ENCODE measurements at places on chromosomes 2 and 18.

- no peak for DNase-seq
These were observed 131.4 kb downstream of the CD8B2 start for GRCh38 chr2:106618614-106619013.

DNA sequence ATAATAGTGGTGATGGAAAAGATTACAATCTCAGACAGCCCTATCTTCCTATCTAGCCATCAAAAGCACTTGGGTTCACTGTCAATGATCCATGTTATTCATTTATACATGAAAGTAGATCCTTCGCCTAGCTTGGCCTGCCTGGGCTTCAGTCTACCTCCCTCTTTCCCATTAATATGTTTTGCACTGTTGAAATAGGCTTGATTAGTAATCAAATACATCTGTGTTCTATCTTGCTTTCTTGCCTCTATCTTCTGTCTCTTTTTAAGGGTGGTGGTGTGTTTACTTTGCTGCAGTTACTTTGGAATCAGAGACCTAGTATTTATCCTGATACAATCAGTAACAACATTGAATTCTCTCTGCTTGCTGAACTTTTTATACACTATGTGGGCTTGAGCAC lies 521.2 kb downstream of the TNS1 start:
- no peak for DNase-seq

DNA sequence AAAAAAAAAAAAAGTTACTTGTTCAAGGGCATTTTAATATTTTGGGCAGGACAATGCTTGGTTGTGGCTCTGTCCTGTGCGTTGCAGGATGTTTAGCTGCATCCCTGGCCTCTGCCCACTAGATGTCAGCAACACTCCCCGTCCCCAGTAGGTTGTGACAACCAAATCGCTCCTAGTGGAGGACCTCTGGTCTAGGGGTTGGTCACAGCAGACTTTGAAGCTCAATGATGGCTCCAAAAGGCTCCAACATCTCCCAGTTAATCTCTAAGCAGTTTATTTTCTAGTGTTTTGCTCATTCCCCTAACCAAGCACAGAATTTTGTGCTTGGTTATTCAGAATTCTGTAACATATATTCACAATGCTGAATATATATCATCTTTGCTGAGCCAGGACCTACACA lies 67.0 kb downstream of the CHRNA1 start:
- DNase-seq: no peak

DNA sequence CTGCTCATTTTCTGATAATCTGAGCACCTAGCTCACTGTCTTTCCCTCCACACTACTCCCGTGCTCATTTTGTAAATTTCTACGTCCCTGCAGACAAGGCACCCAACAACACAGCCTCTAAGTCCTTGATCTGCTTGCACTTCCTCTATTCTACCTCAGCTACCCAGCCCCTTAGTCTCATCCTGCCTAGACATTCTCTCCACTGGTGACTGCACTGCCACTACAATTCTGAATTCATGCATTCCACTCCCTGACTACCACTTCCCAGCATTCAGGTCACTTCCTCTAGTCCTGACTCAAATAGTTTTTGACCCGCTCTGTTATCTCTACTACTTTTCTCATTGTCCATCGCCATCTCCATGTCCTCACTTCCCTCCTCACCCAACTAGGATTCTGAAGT lies 155.7 kb downstream of the DYM start:
- no peak for DNase-seq

GRCh38 chr2:42028571-42029148 lies 19.2 kb upstream of the PKDCC start:
- DNase-seq: no peak

DNA sequence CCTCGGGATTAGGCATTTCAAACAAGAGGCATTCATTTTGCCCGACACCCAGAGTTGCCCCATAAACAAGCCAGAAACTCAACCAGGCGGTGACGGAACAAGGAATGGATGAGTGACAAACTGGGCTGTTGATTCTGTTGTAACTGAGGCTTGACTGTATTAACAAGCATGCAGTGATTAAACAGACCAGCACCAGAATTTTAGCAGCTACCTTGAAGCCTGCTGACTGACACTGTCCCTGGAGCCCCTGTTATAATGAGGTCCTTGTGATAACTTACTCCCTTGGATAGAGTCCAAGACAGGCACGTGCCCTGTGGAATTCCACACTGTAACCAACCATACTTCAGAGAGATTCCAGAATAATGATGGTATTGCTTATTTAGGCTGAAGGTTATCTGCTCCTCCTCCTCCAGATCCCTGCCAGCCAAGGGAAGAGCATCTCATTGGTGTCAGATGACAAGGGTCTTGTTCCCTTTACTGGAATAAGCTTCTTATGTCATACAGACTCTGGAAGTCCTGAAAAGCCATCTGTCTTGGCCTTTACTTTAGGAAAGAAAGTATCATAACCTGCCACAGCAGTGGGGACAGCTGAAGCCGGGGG lies 97.1 kb upstream of the RMDN2 start:
- no peak for DNase-seq

GRCh38 chr2:68463287-68463877 lies 3.7 kb downstream of the FBXO48 start:
- no peak for DNase-seq

- no peak for DNase-seq
These were observed 896 bp upstream of the AFF3 start for GRCh38 chr2:100143286-100143685.

DNA sequence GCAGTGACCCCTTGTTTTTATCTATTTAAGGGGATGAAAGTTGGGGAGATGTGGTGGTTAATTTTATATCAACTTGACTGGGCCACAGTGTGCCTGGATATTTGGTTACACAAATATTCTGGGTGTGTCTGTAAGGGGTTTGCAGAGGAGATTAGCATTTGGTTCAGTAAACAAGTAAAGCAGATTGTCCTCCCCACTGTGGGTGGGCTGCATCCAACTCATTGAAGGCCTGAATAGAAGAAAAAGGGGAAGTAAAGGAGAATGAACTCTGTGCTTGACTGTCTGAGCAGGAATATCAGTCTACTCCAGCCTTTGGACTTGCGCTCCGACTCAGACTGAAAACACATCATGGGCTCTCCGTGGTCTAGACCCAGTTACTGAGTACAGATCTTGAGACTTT lies 80.9 kb downstream of the GCA start:
- no peak for DNase-seq

- DNase-seq: no peak
These were observed 42.1 kb downstream of the ST6GAL2 start for GRCh38 chr2:106843910-106844250.

DNA sequence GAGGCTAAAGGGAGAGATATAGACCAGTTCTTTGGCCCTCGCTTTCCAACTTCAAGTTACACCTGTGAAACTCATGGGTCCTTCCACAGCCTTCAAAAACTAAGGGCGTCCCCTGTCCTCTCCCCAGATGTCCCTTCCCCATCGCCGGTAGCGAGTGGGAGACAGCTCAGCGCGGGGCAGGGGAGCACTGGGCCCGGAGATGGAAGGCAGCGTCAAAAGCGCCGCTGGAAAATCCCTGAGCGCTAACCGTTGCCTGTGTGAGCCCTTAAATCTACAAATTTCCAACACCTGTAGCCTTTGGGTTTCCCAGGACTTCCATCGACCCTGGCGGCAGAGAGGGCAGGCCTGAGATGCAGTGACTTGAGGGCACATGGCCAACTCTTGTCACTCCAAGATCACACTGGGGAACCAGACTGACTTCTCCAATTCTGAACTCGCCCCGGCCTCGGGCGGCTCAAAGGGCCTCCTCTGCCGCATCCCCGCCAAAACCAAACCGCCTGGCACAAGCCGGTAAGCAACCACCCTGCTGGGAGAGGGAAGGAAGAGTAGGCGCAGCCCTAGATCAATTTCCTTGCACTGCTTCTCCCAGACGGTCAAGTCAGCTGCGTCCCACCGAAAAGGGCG lies 879 bp upstream of the EPAS1 start:
- DNase-seq: no peak

GRCh38 chr2:120886534-120887319 lies 151.1 kb downstream of the GLI2 start:
- DNase-seq: no peak

DNA sequence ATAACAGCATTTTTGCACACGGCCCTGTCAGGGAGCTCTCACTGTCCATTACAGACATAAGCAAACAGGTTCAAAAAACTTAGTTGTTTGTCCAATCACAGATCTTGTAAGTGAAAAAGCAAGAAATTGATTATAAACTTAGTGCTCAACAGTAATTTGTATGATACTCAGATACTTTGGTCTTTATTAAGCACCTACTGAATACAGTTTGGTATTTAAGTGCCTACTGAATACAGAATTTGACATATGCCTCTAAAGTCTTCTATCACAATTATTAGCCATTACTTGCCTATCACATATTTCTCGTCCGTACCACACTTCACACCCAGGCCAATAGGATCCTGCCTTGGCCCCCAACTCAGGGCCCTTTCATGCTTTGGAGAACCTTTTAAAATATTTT lies 283.1 kb downstream of the SUCLG1 start:
- no peak for DNase-seq

DNA sequence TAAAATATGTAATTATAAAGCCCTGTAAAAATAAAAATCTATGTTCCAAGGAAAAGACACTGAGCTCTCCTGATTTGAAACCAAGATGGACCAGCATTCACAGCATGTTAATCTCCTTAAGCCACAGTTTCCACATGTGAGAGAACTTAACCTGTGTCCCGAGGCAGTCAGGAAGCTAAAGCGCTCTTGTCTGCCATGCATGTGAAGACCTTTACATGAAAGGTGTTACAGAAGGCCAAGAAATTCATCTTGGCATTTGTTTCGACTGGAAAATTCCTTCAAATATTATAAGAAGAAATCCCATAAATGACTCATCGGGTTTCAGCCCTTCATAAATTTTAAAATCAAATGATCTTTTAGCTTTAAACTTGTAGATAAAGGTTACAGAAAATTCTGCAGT lies 328.6 kb downstream of the CDH2 start:
- DNase-seq: no peak

- DNase-seq: no peak
These were observed 124.7 kb upstream of the CAPN13 start for GRCh38 chr2:30931841-30932407.

DNA sequence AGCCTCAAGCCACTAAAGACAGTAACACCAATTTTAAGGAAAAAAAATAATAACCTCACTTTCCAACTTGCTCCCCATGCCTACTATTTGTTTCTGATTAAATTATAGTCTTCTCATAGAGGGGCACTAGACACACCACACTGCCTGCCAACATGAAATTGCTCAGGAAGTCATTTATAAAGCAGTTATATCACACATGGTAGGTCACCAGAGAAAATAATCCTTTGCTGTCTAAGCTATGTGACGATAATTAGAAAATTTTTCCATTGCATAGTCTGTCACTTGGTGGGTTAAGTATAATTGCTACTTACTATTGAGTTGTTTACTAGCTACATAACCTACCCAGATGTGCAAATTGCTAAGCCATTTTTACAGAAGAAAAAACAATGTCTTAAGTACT lies 85.2 kb downstream of the INO80D start:
- DNase-seq: no peak

GRCh38 chr2:98704499-98705332 lies 26.2 kb downstream of the MGAT4A start:
- no peak for DNase-seq

- no peak for DNase-seq
These were observed 3.4 kb downstream of the WDFY1 start for GRCh38 chr2:223941579-223942277.

DNA sequence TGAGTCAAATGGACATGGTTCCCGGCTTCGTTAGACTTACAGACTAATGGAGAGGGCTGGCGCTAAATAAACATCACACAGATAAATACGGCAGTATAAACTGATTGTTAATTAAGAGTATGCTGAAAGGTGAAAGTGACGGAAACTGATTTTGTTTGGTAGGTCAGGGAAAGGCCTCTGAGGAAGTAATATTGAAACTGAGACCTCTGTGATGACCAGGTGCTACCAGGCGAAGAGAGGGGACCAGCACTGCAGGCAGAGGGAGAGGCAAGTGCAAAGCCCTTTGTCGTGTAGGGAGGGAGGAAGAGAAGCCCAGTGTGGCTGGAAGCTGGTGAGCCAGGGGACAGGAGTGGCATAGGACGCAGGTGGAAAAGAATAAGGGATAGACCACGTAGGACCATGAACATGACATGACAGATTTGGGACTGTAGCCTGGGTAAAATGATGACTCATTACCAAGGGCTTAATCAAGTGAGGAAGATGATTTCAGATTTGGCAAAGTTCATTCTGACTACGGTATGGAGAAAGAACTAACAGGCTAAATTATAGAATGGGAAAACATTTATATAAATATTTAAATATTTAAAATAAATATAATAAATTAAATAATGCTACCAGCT lies 433.1 kb downstream of the NCKAP5 start:
- no peak for DNase-seq

- DNase-seq: peak; percentile 16
These were observed 126.7 kb upstream of the CYP26B1 start for GRCh38 chr2:72274380-72274797.

GRCh38 chr2:111634050-111634794 lies 249.8 kb downstream of the ANAPC1 start:
- no peak for DNase-seq

DNA sequence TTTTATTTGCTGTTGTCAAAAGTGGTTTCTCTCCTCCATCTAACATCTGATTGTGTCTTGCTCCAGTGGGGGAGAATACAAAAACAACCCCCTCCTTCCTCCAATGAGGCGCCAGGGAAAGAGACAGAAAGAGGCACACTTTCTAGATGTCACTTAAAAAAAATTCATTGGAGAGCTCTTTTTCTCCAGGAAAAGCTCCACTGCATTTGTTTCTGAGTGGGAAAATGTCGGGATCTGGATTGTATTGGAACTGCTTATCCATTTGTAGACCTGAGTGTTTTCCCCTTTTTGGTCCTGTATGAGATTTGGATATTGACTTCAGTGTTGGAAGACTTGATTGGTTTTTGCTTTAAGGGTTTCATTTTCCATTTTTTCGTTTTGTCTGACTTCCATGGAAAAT lies 995 bp downstream of the MBD5 start:
- no peak for DNase-seq

DNA sequence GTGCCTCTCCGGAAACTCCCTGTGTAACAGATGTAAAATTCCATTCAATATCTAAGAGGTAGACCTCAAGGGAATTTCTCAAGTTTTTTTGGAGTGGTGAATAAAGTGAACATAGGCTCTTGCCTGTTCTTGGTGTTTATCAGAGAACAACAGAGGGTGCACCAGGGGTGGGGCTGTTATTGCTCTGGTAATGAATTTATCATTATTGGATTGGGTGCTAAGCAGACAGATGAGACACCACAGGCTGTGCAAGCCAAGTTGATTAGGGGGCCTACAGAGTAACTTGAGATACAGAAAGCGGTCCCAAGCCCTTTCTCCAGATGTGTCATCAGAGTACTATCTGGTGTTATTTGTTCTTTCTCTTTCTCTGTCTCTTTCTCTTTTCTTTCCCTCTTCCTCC lies 286.3 kb downstream of the OSR1 start:
- no peak for DNase-seq

GRCh38 chr2:20110876-20111275 lies 59.4 kb upstream of the LAPTM4A start:
- DNase-seq: no peak

- no peak for DNase-seq
These were observed 11.7 kb downstream of the LYPD6B start for GRCh38 chr2:149050188-149050587.

GRCh38 chr18:42025491-42025890 lies 70.5 kb downstream of the PIK3C3 start:
- DNase-seq: no peak
